ENCODE measurements at places on chromosomes 12 and 14.

DNA sequence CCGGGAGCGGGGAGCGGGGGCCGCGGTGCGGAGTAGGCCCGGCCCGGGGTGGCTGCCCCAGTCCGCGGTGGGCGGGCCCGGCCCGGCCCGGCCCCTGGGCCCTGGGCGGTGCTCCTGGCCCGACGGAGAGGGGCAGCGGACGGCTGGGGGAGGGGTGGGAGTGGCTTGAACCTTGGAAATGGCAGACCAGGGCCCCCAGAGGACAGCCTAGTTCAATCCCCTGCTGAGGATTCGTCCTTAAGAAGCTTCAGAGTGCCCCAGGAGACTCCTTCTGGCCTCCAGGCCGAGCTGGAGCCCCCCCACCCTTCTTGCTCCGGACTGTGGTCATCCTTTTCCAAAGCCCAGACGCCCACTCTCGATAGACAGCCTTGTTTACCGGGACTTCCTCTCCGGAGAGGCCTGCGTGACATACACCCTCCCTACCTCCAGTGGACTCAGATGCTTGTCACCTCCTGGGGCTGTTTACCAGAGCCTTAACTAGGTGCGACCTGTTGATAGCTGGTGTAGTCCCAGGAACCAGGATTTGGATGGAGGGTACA lies 458 bp downstream of the KHNYN start:
- no peak for DNase-seq

- DNase-seq, result no peak
Observed at GRCh38 chr14:91048265-91048664, 12.2 kb downstream of the RPS6KA5 start.

DNA sequence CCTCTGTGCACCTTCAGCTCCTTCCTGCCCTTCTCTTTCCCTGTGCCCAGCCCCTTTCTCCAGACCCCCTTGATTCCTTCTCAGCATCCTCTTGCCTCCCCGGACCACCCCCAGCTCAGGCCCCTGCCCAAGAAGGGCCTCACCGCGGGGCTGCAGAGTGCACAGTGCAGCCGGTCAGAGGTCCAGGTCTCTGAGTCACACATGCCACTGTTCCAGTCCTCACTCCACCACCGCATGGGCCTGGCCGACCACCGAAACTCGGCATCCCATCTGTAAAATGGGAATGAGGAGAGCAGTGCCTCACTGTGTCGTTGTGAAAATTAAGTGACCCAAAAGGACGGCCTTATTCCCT lies 13.3 kb downstream of the BDKRB1 start:
- no peak for DNase-seq

GRCh38 chr14:74083784-74084276 lies 423 bp downstream of the ALDH6A1 start:
- no peak for DNase-seq

GRCh38 chr12:10027721-10028120 lies 2.8 kb upstream of the CLEC9A start:
- no peak for DNase-seq

GRCh38 chr14:38404100-38404541 lies 148.2 kb upstream of the CLEC14A start:
- DNase-seq, result no peak

DNA sequence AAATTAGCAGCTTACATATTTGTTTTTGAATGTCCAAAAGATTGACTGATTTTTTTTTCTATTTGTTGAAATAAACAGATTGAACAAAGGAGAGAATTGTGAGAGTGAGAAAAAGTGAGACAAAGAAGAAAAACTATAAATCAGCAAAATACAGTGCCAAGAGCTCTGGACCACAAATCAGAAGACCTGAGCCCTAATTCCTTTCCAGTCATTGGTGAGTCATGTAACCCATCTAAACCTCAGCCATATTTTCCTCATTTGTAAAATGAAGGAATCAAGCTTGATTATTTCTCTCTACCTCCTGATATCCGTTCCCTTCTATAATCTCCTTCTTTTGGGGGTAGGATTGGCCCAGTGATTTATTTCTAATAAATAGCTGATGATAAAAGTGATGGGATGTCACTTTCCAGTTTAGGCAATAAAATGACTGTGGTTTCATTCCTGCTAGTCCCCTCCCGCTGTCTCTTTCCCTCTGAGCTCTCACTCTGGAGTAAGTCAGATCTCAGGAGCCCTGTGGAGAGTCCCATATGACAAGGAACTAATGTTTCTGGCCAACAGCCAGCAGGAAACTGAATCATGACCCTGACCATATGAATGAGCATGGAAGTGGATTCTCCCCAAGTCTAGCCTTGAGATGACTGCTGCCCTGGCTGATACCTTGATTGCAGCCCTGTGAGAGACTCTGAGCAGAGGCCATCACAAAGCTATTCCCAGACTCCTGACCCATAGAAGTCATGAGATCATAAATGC lies 218.9 kb downstream of the ACSS3 start:
- DNase-seq, result no peak

DNA sequence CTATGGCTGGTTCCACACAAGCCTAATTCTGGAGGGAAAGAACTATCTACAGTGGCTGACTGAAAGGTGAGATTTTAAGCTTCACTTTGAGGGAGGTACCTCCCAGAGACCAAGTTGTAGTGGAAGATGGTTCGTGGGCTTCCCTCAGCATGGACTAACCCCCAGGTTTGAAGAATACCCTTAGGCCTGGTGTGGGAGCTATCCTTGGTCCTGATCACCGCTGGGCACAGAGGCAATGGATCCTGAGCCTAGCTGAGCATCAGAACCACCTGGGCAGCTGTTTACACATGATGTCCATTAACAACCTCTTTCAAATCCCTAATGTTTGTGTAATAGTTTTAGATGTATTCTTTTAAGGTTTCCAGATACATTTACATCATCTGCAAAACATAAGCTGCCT lies 10.3 kb downstream of the DAO start:
- DNase-seq, result no peak

GRCh38 chr14:67079846-67080245 lies 109.4 kb upstream of the GARIN2 start:
- no peak for DNase-seq

DNA sequence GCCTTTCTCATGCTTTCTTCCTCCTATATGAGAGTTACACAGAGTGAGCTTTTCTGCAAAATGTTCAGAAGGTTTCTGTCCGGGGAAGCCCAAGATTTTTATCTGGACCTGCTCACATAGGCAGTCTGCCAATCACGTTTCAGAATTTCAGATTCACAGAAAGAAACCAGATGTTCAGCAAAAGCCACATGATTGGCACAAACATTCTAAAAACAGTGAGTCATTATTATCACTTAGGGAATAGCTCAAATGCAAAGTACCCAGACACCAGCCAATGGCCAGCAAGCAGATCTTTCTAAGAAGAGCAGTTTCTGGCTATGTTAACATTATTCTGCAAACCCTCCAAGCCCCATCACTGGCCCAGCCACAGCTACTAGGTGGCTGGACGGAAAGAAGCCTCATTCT lies 1558.5 kb upstream of the TMEM132C start:
- DNase-seq, result no peak

DNA sequence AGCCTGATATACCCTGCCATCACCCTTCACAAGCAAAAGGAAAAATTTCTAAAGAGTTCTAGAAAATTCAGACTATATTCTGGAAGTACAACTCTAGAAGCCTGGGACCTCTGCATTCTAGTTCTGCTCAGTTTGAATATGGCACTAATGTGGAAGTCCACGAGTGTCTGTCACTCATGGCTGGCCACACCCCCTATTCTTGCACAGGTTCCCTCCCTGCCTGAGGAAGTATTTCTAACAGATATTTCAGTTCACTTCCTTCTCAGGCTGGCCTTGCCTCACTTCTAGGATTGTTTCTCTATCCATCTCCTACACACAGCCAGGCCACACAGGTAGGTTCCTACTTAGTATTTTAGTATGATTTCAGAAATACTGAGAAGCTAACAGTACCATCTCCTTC lies 67.4 kb downstream of the PHLDA1 start:
- no peak for DNase-seq

- no peak for DNase-seq
Observed at GRCh38 chr12:11513288-11513687, 117.9 kb upstream of the PRB2 start.

GRCh38 chr12:123960856-123961255 lies 11.8 kb downstream of the CCDC92 start:
- no peak for DNase-seq

DNA sequence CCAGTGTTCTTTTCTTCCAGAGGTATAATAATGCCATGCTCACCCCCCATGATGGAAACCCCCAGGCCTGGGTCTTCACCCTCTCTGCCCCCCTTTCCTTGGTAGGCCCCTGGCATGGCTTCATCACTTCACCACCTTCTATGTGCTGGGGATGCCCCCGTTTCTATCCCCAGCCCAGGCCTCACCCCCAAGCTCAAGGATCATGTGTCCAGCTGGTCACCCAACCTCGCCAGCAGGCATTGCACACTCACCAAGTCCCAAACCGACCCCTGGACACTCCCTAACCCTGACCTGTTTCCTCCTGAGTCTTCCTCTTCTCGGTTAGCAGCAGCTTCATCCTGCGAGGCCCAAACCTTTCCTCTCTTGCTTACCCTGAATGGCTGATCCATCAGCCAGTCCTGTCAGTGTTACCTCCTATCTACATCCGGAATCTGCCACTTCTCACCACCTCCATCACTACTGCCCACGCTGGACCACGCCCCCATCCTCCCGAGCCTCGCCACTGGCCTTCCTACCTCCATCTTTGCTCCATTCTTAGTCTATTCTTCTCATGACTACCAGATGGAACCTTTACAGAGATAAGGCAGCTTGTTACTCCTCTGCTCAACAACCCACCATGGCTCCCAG lies 69.0 kb downstream of the MVK start:
- DNase-seq, result no peak

DNA sequence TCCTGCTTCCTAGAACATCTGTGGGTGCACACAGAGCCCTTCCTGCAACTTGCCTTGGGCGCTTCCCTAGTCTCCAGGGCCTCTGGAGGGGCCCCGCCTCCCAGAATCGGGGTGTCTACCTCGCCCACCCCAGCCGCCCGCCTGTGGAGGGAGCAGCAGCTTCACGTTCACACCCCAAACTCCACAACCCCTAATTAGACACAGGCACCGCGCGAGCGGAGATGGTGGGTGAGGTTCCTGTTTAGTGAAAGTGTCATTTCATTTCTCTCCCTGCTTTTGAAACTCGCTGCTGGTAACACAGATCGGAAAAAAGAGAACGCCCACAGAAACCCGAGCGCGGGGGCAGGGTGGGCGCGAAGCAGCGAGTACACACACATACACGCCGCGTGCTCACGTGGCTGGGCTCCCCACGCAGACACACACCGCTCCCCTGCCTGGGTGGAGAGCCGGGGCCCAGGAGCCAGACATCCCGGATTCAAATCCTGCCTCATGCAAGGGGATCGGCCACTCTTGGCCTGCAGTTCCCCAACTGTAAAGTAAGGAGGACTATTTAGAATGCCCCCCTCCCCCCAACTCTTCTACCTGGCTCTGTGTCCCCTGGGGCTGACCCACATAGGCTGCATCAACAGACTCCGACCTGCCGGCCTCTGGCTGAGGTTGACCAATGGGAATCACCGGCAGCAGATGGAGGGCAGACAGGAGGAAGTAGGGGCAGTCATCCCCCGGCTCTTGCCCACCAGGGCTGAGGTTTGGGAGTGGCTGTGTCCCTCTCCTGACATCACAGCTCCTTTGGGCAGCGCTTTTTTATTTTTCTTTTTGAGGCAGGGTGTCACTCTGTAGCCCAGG lies 79.2 kb upstream of the NCOR2 start:
- peak; percentile 84 for DNase-seq

GRCh38 chr12:91628656-91629055 lies 446.0 kb upstream of the DCN start:
- DNase-seq, result no peak

Data from stimulated activated CD8-positive, alpha-beta memory T cell treated with anti-CD3 and anti-CD28 coated beads, Interleukin-7, amount 100 ng/mL, for 4 hours (primary cell).